ENCODE measurements at places on chromosomes 16 and 17. TPM values are rescaled to one million over a fixed set of nuclear protein-coding genes. Genes with fewer than 3 reads are reported as not detected.

MYH8 gene
- total RNA-seq, result 0.14 TPM

ATP5PD gene
- total RNA-seq, result 102 TPM

TBX4 gene
- total RNA-seq, result not detected

TNFRSF13B gene
- total RNA-seq, result 0.17 TPM

NOMO2 gene
- total RNA-seq, result 51.1 TPM

- H3K36me3 ChIP-seq, result no peaks in the 10 kb centered on the region
- no peaks in the 10 kb centered on the region for H3K4me1 ChIP-seq
- H3K4me3 ChIP-seq, result no peak overlapping the region
Observed at GRCh38 chr17:56099649-56100048, 53.6 kb upstream of the ANKFN1 start.

- H3K27ac ChIP-seq, result peak overlapping the region; percentile 97
- H3K4me3 ChIP-seq, result peak overlapping the region; percentile 98
- H3K4me1 ChIP-seq, result peaks cover 31% of the 10 kb centered on the region
- DNase-seq, result peak; percentile 76
Observed at GRCh38 chr16:56932721-56933619, 1.0 kb downstream of the HERPUD1 start.

DNA sequence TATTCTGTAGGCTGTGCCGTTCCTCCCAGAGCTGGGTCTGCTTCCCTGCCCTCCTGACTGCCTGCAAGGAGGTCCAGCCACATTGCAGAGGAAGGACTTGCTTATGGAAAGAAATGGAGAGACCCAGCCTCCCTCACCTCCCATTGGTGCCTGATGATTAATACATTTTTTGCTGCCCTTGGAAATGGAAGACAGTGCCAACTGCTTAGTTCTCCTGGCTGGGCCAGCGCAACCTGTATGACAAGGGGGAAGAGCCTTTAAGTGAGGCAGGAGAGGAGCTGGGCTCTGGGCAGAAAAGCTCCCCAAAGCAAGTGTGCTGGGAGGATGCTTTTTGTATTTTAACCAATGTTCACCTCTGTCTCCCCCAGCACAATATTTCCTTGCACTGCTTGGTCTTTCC is 238.5 kb downstream of the SOX9 start:
- no peak overlapping the region for H3K4me3 ChIP-seq
- H3K27me3 ChIP-seq, result no peaks in the 10 kb centered on the region
- H3K4me1 ChIP-seq, result no peaks in the 10 kb centered on the region
- H3K27ac ChIP-seq, result no peak overlapping the region
- DNase-seq, result no peak
- H3K36me3 ChIP-seq, result no peaks in the 10 kb centered on the region

GRCh38 chr16:15636392-15636873 is 6.5 kb downstream of the MARF1 start:
- DNase-seq, result no peak
- no peak overlapping the region for H3K4me3 ChIP-seq
- H3K27me3 ChIP-seq, result no peaks in the 10 kb centered on the region

- H3K4me1 ChIP-seq, result no peaks in the 10 kb centered on the region
- H3K4me3 ChIP-seq, result no peak overlapping the region
- H3K27ac ChIP-seq, result no peak overlapping the region
- no peaks in the 10 kb centered on the region for H3K27me3 ChIP-seq
- DNase-seq, result no peak
Observed at GRCh38 chr17:80817861-80818260, 173.8 kb upstream of the CHMP6 start.

DNA sequence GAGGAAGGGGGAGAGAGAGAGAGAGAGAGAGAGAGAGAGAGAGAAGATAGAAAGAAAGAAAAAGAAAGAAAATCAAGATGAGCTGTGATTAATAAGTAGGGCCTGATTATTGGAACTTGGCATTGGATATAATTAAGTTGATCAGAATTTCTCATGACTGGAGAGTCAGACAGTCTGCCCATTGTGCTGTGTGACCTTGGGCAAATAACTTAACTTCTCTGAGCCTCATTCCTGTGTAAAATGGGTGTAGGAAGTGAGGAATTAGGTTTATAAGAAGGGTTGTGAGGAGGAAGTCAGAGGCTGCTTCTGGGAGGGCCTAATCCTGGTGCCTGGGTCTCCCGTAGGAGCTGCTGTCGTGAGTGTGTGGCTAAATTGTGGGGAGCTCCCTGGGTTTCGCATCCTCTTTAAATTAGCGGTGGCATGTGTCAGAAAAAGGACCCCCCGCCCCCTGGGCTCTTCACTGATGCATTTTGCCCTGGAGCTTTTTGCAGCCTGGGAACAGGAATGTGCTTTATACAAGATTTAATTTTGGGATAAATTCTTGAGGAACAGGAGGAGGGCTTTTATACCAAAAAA is 76.0 kb downstream of the CMIP start:
- no peak overlapping the region for H3K4me3 ChIP-seq
- no peaks in the 10 kb centered on the region for H3K27me3 ChIP-seq
- no peaks in the 10 kb centered on the region for H3K36me3 ChIP-seq
- DNase-seq, result no peak
- no peak overlapping the region for H3K27ac ChIP-seq
- H3K4me1 ChIP-seq, result peaks cover 5% of the 10 kb centered on the region

DNA sequence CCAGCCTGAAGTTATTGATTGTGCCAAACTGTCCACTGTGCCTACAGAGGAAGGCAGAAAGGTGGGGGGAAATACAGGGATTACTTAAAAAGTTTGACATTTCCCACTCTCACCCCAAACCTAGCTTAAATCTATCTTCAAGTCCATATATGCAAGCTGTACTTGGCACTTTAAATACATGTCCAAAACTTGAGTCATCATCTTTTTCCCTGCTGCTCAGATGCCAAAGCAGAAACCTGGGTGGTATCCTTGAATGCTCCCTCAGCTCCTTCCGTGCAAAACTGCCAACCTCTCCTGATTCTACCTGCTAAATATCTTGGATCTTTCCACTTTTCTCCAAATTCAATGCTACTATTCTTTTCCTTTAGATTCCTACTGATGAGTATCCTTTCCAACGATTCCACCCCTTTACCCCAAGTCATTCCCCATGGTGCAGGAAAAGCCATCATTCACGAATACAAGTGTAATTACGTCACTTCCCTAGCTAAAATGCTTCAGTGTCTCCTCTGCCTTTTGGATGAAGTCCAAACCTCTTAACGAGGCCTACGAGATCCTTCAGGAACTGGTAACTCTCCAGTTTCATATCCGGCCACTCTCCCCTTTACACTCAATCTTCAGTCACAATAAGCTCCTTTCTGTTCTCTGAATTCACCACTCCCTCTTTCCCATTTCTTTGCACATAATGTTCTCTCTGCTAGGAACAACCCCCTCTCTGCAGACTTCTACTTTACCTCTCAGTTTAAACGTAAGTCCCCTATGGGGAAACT is 9.3 kb downstream of the BECN1 start:
- no peak for DNase-seq
- H3K36me3 ChIP-seq, result peaks cover 47% of the 10 kb centered on the region
- H3K27me3 ChIP-seq, result no peaks in the 10 kb centered on the region
- no peaks in the 10 kb centered on the region for H3K4me1 ChIP-seq

- H3K27ac ChIP-seq, result no peak overlapping the region
- no peaks in the 10 kb centered on the region for H3K36me3 ChIP-seq
- no peak overlapping the region for H3K4me3 ChIP-seq
- H3K27me3 ChIP-seq, result no peaks in the 10 kb centered on the region
- no peaks in the 10 kb centered on the region for H3K4me1 ChIP-seq
Observed at GRCh38 chr16:87618216-87618615, 15.9 kb downstream of the JPH3 start.

- H3K27me3 ChIP-seq, result no peaks in the 10 kb centered on the region
- no peak for DNase-seq
- no peak overlapping the region for H3K4me3 ChIP-seq
- H3K36me3 ChIP-seq, result no peaks in the 10 kb centered on the region
- H3K27ac ChIP-seq, result no peak overlapping the region
Observed at GRCh38 chr16:63876103-63876502, 1245.8 kb downstream of the CDH11 start.

GRCh38 chr16:81928975-81929374 is 82.3 kb downstream of the SDR42E1 start:
- H3K4me1 ChIP-seq, result no peaks in the 10 kb centered on the region
- H3K27me3 ChIP-seq, result no peaks in the 10 kb centered on the region
- H3K36me3 ChIP-seq, result peaks cover 40% of the 10 kb centered on the region
- H3K27ac ChIP-seq, result no peak overlapping the region
- no peak overlapping the region for H3K4me3 ChIP-seq

DNA sequence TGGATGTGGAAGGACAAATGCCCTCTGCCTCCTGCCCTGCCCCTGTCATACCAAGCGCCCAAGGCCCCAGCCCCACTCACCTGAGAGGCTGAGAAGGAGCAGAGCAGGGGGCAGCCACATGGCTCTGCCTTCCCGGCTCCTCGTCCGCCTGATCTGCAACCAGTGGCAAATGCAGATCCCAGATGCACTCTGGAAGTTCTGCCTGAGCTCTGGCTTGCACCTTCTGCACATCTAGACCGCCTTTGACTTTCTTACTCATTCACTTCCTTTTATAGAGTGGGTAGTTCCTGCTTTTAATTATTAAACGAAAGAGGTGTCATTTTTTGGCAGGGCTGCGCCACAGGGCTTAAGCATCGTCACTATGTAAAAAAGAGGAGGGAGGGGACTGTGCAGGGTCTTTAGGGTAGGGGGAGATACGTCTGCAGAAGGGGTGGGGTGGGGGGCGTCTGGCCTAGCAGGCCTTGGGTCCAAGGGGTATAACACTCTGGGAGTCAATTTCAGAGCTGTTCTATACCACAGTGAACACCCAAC is at the start of gene CD300LB:
CD300LB (minus strand) TSS at position 245 of the 531 bp plus-strand sequence; CDS start at position 120, 125 bp downstream.
- no peaks in the 10 kb centered on the region for H3K4me1 ChIP-seq
- H3K4me3 ChIP-seq, result no peak within 1 kb of the TSS
- DNase-seq, result peak; percentile 12
- H3K27me3 ChIP-seq, result no peaks in the 10 kb centered on the region
- no peaks in the 10 kb centered on the region for H3K36me3 ChIP-seq

GRCh38 chr17:57369509-57369945 is 113.2 kb downstream of the MSI2 start:
- H3K36me3 ChIP-seq, result no peaks in the 10 kb centered on the region
- no peak for DNase-seq
- peaks cover 24% of the 10 kb centered on the region for H3K4me1 ChIP-seq
- no peaks in the 10 kb centered on the region for H3K27me3 ChIP-seq
- H3K4me3 ChIP-seq, result no peak overlapping the region

DNA sequence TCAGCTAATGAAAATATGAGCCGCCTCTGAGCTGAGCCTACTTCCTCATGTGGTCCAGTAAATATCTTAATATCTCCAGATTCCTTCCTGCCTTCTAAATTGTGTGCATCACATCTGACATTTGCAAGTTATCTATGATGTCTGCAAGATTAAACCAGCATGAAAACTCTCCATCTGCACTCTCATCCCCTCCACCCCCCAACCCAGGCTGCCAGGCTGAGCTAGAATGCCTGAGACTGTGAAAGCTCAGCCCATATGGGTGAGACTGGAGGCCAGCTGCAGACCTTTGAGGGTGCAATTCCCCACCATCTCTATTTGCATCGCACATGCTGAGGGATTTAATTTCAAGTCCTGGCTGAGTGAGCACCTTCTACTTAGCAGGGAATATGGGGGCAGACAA is 82.8 kb downstream of the ASIC2 start:
- no peak overlapping the region for H3K4me3 ChIP-seq
- H3K27ac ChIP-seq, result no peak overlapping the region
- DNase-seq, result no peak
- no peaks in the 10 kb centered on the region for H3K4me1 ChIP-seq

- H3K4me1 ChIP-seq, result peaks cover 6% of the 10 kb centered on the region
- H3K27ac ChIP-seq, result no peak overlapping the region
- DNase-seq, result no peak
Observed at GRCh38 chr16:29676989-29677785, 1.8 kb upstream of the QPRT start.

DNA sequence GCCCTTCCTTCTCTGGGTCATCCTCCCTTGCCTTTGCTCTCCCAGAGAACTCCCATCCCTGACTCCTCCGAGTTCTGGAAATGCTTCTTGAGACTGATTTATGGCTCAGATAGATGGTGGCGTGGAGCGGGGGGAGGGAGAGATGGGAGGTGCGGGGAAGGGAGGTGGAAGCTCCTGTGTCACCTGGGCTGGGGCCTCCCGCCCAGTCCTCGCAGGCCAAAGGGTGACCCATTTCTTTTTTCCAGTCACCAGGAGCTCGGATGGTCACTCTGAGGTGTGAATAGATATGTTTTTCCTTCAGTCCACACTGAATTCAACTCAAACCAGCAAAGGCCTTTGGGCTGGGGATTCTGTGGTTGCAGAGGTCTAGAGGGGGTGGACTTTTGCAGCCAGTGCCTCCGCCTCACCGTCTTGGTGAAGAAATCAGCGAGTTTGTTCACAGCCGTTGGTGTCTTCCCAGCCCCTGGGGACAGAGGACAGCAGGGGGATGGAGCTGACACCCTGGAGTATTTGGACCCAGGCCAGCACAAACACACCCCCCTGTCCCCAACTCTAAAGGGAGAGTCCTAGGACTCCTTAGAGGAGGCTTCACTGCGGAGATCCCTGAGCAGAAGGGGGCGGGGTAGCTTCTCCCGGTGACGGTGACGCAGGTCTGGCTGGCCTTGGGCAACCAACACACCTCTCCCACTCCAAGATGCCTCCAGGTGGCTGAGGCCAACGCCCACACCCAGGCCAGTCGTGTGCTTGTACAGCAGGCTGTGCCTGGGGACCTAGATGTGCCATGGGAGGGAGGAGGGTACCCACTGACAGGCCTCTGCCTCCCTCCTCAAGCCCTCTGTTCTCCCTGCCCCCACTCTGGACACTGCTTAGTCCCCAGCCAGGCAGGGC is 80.6 kb downstream of the AMFR start:
- peak overlapping the region; percentile 67 for H3K27ac ChIP-seq
- no peak overlapping the region for H3K4me3 ChIP-seq
- no peaks in the 10 kb centered on the region for H3K27me3 ChIP-seq

DNA sequence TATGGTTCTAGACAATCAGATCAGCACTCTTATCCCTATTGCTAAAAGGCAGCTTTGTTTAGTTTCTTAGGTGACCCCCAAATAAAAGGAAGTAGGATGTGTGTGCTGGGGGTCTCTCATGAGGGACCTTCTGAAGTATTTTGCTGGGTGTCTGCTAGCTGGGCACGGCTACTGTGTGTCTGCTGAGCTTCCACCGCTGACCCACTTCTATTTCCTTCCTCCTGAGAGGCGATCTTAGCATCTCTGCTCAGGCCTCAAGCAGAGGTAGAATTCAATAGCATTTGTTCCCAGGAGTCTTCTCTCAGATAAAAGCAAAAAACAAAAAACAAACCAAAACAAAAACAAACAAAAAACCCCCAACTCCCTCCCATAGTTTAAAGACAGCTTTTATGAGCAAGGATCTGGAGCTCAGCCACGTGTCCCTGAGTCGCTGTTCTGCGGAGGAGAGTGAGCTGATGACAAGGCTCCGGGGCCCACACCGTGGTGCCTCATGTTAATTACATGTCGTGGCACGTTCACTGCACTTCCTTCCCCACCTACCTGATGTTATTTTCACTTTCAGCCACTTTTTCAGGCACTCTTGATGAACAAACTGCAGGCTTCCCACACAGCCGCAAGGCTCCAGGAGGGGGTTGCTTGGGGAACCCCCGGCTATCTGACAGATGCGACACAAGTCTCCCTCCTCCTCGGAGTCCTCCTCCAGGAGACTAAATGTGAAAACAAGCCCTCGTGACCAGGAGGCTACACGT is 83.5 kb downstream of the MARCHF10 start:
- no peak overlapping the region for H3K27ac ChIP-seq
- H3K27me3 ChIP-seq, result peaks cover 16% of the 10 kb centered on the region
- H3K4me1 ChIP-seq, result no peaks in the 10 kb centered on the region
- no peak overlapping the region for H3K4me3 ChIP-seq
- H3K36me3 ChIP-seq, result no peaks in the 10 kb centered on the region

GRCh38 chr17:42389135-42389417 is 834 bp upstream of the STAT3 start:
- H3K4me1 ChIP-seq, result peaks cover 4% of the 10 kb centered on the region
- H3K36me3 ChIP-seq, result no peaks in the 10 kb centered on the region
- H3K27me3 ChIP-seq, result no peaks in the 10 kb centered on the region
- H3K27ac ChIP-seq, result peak overlapping the region; percentile 95

Data from liver (tissue), 10 donors.